ENCODE measurements at places on chromosomes 1 and 21.

DNA sequence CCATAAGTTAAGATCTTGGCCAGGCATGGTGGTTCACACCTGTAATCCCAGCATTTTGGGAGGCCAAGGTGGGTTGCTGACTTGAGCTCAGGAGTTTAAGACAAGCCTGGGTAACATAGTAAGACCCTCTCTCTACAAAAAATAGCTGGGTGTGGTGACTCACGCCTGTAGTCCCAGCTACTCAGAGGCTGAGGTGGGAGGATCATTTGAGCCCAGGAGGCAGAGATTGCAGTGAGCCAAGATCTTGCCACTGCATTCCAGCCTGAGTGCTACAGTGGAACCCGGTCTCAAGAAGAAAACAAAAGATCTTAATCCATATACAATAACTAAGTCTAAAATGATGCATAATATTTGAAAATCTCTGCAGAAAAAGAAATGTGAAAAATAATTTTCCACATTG, 165.5 kb upstream of the NR5A2 start:
- DNase-seq, result no peak

DNA sequence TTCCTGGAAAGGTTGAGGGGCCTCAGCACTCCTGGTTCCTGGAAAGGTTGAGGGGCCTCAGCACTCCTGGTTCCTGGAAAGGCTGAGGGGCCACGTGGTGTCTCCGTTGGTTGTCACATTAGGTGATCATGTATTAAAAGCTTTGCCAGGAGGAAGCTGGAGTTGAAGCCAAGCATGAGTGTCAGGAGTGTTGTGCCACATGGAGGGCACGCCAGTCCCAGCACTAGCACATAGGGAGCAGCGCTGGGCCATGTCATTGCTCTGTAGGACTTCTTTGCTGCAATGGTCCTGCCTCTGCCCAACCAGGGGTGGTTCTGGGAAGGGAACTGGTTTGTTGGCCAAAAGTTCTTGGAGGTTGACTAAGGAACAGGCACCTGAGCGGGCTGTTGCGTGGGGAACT, 13.3 kb downstream of the ATP5PO start:
- DNase-seq, result no peak

DNA sequence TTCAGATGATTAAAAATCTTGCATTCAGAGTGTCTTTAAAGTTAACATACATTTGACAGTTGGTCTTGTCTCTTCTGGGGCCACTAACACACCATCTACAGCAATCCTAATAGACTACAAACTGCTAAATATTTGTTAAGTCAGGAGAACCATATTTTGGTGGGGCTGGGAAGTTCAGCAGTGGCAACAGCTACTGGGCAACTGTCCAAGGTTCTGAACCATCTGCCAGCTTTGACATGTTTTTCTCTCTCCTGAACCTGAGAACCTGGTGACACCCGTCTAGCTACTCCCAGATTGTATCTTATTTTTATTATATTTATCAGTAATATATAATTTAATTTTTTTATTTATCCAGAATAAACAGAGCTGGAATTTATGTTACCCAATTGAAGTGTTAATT, 199.0 kb upstream of the DPYD start:
- DNase-seq, result no peak

DNA sequence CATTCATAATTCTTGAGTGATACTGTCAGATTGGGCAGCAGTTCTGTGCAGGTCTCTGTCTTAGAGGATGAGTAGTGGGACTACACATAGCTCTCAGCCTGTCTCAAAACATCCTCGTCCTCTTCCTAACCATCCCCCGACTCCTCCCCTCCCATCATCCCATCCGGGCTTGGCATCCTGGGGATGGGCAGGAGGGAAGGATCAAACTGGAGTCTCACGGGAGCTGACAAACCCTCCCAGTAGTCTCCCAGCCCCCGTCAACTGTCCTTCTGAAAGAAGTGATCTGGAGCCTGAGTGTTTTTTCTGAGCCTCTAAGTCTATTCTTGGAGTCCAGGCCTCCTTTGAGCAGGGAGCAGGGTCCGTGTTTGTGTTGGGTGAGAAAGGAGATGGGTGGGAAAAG, 102.0 kb downstream of the PAX7 start:
- DNase-seq, result no peak

DNA sequence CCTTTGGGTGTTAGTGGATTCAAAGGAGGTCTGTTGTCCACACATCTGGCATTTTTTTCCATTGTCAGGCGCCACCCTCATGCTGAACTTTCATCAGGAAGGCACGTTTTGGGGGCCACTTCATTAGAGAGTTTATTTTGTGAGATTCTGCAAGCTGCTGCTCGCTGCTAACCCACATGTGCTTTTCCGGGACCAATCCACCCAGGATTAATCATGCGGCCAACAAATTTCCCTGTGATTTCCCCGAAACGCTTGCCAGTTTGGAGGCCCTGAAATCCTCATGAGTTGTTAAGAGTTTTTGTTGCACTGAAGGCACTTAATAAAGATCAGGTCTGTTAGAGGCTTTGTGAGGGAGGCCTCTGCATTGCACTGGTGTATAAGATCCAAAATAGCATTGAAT, 2.4 kb downstream of the PDPN start:
- DNase-seq, result no peak

- DNase-seq, result no peak
Measured at GRCh38 chr1:209342441-209343175, 240.9 kb upstream of the CAMK1G start.

- no peak for DNase-seq
Measured at GRCh38 chr1:24928689-24929397, 1.2 kb downstream of the RUNX3 start.

DNA sequence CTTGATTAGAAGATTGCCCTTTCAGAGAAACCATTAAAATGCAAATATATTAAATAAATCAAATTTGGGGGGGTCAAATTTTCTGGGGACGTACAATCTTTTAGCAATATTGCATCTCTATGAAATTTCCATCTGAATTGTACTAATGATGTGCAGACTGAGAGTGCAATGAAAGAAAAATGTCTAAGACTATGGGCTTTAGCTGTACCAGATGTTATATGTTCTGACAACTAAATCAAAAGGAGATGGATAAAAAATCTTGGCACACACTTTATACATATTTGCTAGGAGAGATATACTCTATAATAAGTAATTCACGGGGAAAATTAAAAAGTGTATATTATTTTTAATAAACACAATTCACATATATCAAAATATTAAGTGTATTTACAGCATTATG, 13.0 kb upstream of the PLPPR5 start:
- no peak for DNase-seq

GRCh38 chr1:17120962-17121837, 1.9 kb upstream of the PADI2 start:
- no peak for DNase-seq

- no peak for DNase-seq
Measured at GRCh38 chr1:107105914-107106313, 34.9 kb upstream of the NTNG1 start.

- no peak for DNase-seq
Measured at GRCh38 chr1:46556822-46557221, 5.4 kb upstream of the KNCN start.

GRCh38 chr1:10286244-10286643, 75.9 kb downstream of the KIF1B start:
- no peak for DNase-seq

GRCh38 chr1:54581621-54582035, 33.6 kb downstream of the ACOT11 start:
- DNase-seq, result no peak

GRCh38 chr1:118863688-118864087, 124.5 kb downstream of the TBX15 start:
- no peak for DNase-seq

GRCh38 chr1:13807209-13807608, 107.2 kb downstream of the PRDM2 start:
- no peak for DNase-seq

- DNase-seq, result no peak
Measured at GRCh38 chr21:39641827-39642450, 29.2 kb downstream of the B3GALT5 start.

DNA sequence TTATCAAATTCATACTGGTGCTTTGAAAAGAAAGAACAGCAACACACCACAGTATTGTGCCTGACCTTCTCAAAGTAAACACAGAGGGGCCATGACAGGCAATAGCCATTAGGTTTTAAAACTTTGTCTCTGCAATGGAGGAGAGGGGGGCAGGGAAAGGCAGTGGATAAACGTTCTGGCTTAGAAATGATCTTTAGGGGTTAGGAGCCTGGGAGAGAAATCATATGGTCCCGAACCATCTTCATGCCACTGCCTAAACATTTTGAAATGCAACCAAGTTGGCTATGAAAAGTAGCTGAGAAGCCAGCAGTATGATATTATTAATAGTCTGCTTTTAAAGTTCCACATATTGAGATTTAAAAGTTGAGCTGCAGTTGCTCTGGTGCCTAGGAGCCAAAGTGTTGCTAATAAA, 39.8 kb downstream of the PLPP3 start:
- DNase-seq, result no peak

- DNase-seq, result no peak
Measured at GRCh38 chr1:84360316-84360715, 38.0 kb upstream of the DNASE2B start.

- no peak for DNase-seq
Measured at GRCh38 chr1:233721004-233721595, 107.2 kb downstream of the KCNK1 start.

GRCh38 chr1:174165471-174166137, 6.3 kb downstream of the RABGAP1L start:
- no peak for DNase-seq

DNA sequence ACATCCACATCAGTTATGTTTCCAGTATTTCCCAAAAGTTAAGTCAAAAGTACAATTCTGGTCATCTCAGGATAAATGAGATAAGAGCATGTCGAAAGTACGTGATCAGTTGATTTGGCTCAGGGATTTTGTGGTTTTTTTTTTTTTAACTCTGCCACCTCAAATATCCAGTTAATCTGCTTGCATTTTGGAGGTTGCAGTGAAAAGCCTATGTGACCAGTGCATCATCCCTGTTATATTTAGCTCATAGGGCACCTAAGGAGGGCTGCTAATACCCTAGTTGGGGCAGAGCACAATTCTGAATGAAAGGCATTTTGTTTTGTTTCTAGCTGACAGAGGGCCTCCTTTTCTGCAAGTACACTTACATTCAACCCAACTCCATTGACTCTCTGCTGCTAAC, 31.7 kb upstream of the RGS16 start:
- DNase-seq, result no peak

- no peak for DNase-seq
Measured at GRCh38 chr21:33949516-33950430, 34.2 kb upstream of the ATP5PO start.

DNA sequence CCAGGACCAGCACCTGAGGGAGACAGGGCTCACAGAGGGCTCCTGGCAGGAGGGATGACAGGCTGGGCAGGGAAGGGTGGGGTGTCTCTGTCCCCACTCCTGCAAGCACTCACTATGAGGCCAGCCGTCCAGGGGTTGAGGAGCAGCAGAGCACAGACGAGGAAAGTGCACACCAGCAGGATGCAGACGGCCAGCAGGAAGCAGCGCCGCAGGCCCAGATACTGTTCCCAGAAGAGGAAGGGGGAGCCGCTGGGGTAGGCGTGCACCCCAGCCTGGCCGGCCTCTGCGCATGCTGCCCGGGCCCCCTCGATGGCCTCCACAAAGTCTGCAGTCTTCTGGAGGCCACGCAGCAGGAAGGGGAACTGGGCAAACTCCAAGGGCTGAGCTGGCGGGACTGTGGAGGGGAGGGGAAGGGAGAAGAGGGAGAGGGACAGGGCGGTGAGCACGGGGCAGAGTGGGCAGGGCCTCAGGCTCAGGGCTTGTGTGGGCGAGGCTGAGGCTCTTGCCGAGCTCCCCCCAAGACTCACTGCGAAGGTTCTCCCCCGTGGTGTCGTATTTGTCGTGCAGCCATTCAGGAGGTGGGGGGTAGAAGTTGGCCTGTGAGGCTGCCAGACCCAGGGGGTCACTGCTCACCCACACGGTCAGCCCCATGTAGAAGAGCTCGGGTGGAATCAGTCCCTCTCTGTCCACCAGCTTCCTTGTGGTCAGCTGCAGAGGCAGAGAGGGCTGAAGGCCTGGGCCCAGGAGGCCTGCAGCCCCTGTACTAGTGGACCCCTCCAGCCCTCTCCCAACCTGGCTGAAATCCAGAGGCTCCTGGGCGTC, 16.5 kb downstream of the PTCH2 start:
- no peak for DNase-seq

GRCh38 chr1:41582004-41582325, 97.5 kb upstream of the EDN2 start:
- no peak for DNase-seq

- no peak for DNase-seq
Measured at GRCh38 chr1:61182049-61182448, 99.7 kb downstream of the NFIA start.

DNA sequence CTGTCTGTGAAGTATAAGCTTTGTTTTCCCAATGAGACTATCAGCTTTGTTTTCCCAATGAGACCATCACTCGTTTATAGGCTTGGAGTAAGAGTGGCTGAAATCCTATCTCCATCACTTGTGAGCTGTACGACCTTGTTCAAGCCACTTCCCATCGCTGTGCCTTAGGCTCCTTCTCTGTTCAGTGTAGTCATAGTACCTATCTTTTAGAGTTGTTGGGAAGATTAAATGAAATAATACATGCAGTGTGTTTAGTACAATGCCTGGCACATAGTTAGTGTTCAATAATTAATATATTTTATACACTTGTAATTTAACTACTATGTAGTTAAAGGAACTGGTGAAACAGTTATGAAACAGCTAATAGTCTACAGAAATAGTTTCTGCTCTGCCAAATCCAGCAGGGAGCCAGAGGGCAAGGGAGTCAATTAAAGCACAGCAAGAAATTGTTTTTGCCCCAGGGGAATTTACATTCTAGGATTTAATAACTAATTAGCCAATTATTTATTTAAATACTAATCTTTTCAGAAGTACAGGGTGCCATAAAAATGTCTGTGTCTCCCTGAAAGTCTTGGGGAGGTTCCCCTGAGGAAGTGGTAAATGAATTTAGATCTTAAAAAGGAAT, 139.3 kb upstream of the HMCN1 start:
- DNase-seq, result no peak
